ENCODE measurements at places on chromosomes 16 and 17. TPM values are rescaled to one million over a fixed set of nuclear protein-coding genes. Genes with fewer than 3 reads are reported as not detected.

Gene LDHD
- 3.6 TPM for total RNA-seq

Gene CCL5
- total RNA-seq = 0.36 TPM

- DNase-seq = no peak
- peaks cover 32% of the 10 kb centered on the region for H3K27me3 ChIP-seq
- H3K4me1 ChIP-seq = peaks cover 21% of the 10 kb centered on the region
- H3K36me3 ChIP-seq = no peaks in the 10 kb centered on the region
Observed at GRCh38 chr17:27446569-27447301, 9.5 kb upstream of the KSR1 start.

Gene MYH11
- under 0.01 TPM for total RNA-seq

DNA sequence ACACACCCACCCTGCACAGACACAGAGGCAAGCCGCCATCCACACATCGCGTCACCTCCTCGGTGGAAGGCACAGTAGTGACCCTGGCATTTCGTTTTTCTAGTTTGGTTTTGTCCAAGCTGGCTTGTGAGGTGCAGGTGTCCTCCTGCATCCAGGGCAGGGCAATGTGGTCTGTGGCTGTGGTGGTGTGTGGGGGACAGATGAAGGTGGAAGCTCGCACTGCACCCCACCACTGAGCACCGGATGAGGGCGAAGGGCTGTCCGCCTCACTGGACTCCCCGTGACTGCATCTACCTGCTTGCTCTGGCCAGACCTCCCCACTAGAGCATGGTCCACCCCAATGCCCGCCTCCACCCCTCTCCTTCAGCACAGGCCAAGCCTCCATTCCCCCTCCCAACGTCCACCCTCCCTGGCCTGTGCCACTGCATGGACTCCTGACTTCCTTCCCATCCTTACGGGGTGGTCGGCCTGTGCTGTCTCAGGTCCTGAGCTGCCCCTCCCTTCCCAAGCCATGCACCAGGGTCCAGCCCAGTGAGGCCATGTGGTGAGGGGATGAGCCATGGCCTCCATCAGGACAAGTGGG, 78.8 kb upstream of the CBX4 start:
- H3K4me3 ChIP-seq = no peak overlapping the region
- no peaks in the 10 kb centered on the region for H3K36me3 ChIP-seq
- H3K27ac ChIP-seq = no peak overlapping the region

All from osteoblast (primary cell).